H1 (cell line): ENCODE measurements at places on chromosomes 13 and 19. TPM values are rescaled to one million over a fixed set of nuclear protein-coding genes. Genes with fewer than 3 reads are reported as not detected.
A peak's percentile ranks its signal among the peaks of the same experiment; 100 is the strongest.

TEKTIP1 gene
- total RNA-seq, result 1.0 and 1.1 TPM in 2 replicates

GRCh38 chr13:66222926-66223325 is 1007.2 kb downstream of the PCDH9 start:
- H3K27me3 ChIP-seq, result peaks cover 74% of the 10 kb centered on the region
- H3K36me3 ChIP-seq, result no peaks in the 10 kb centered on the region
- no peak overlapping the region for H3K27ac ChIP-seq
- H3K4me1 ChIP-seq, result peaks cover 2% of the 10 kb centered on the region; the same call in 1 of the 2 replicates
- DNase-seq, result no peak

GRCh38 chr13:32737111-32737571 is 150.9 kb downstream of the PDS5B start:
- H3K27ac ChIP-seq, result no peak overlapping the region
- DNase-seq, result no peak
- no peaks in the 10 kb centered on the region for H3K36me3 ChIP-seq
- no peaks in the 10 kb centered on the region for H3K4me1 ChIP-seq

DNA sequence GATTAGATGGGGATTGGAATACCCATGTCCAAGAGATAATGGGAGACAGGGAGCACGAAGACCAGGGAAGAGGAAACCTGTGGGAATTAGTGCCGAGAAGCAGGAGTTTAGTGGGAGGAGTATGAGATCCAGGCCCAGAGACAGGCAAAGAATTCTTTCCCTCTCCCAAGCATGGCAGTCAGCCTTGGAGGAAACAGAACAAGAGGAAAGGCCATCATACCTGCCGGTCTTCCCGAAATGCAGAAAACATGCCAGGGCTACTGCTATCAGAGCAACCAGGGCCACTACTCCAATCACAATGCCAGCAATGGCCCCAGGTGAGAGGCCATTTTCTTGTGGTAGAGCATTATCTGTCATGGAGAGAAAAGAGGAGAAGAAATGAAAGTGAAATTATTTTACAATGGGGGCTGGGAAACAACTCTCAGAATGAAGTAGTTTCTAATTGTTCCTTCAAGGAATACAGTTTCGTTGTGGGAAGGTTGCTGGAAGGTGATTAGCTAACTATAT is 16.1 kb downstream of the CEACAM1 start:
- DNase-seq, result peak; percentile 41
- no peaks in the 10 kb centered on the region; the same call in 1 of the 2 replicates for H3K27me3 ChIP-seq
- H3K36me3 ChIP-seq, result no peaks in the 10 kb centered on the region
- no peak overlapping the region for H3K27ac ChIP-seq
- no peak overlapping the region for H3K4me3 ChIP-seq

GRCh38 chr13:54511366-54511765 is 1482.8 kb downstream of the OLFM4 start:
- H3K27ac ChIP-seq, result no peak overlapping the region
- no peaks in the 10 kb centered on the region for H3K36me3 ChIP-seq
- H3K4me1 ChIP-seq, result no peaks in the 10 kb centered on the region
- no peak overlapping the region for H3K4me3 ChIP-seq

GRCh38 chr19:41853768-41854167 is 6.3 kb upstream of the RPS19 start:
- no peak for DNase-seq
- no peak overlapping the region for H3K27ac ChIP-seq
- H3K27me3 ChIP-seq, result no peaks in the 10 kb centered on the region
- no peaks in the 10 kb centered on the region; the same call in 1 of the 2 replicates for H3K4me1 ChIP-seq

DNA sequence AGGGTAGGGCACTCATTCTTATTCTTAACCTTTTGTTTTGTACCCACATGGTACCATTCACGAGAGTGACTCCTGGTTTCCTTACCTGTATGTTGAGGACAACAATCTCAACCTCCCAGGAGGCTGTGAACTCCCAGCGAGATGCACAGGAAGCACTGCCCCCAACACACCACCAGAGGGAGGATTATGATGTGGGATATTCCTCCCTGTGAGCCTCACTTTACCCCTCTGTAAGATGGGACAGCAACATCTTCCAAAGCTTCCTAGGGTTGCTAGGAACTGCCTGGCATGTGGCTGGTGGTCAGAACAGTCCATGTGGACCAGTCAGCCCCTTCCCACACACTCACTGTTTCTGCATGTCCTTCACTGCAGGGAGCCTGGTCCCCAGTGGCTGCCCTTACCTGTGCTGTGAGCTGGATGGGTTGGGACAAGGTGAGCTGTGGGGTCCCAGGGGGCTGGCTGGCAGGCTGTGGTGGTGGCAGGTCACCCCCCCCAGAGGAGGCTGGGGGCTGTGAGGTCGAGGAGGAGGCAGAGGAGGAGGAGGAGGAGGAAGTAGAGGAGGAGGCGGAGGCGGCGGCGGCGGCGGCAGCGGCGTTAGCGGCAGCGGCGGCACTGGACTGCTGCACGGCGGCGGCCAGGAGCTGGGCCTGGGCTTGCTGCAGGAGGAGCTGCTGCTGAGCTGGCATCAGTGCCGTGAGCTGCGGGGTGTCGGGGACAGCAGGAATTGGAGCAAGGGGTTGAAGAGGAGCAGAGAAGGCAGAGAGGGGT is 15.8 kb downstream of the POU2F2 start:
- no peak for DNase-seq
- no peak overlapping the region for H3K27ac ChIP-seq
- no peak overlapping the region for H3K4me3 ChIP-seq
- no peaks in the 10 kb centered on the region for H3K27me3 ChIP-seq

- H3K27me3 ChIP-seq, result no peaks in the 10 kb centered on the region
- H3K4me1 ChIP-seq, result no peaks in the 10 kb centered on the region
- H3K27ac ChIP-seq, result no peak overlapping the region
- H3K4me3 ChIP-seq, result no peak overlapping the region
- DNase-seq, result no peak
These were observed 77.3 kb upstream of the SIAH3 start for GRCh38 chr13:45928843-45929242.

GRCh38 chr13:41562541-41563178 is 105.3 kb downstream of the RGCC start:
- H3K4me3 ChIP-seq, result no peak overlapping the region
- H3K27me3 ChIP-seq, result no peaks in the 10 kb centered on the region
- H3K4me1 ChIP-seq, result peaks cover 2% of the 10 kb centered on the region; the same call in 1 of the 2 replicates
- no peak for DNase-seq
- H3K27ac ChIP-seq, result no peak overlapping the region

SIAH3 gene
- 0.08 and 0.15 TPM in 2 replicates for total RNA-seq

DNA sequence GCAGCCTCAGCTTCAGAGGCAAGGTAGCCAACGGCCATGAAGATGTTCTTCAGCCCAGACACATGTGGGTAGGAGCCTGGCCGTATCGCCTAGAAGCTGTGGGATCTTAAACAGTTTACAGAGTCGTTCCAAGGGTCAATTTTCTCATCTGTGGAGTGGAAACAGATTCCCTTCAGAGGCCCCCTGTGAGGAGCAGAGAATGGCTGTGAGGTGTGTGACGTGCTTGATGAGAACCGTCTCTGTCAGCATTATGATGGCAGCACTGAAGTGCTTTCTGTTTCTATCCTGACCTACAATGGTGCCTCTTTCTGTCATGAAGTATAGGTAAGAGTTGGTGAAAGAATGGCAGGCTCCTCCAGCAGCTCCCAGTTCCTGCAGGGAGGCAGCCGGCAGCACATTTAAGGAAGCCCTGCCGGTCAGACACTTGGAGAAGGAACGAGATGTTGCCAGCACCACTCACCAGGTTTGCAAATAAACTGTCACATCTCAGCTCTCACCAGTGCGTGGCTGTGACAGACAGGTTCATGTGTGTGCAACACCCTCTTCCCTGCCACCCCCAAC is 277.3 kb downstream of the FOXO1 start:
- no peaks in the 10 kb centered on the region for H3K36me3 ChIP-seq
- peaks cover 2% of the 10 kb centered on the region; the same call in 1 of the 2 replicates for H3K4me1 ChIP-seq
- no peak overlapping the region for H3K4me3 ChIP-seq

OR7A5 gene
- total RNA-seq, result not detected in 2 replicates

ATCAY gene
- 31.6 and 33.8 TPM in 2 replicates for total RNA-seq

DNA sequence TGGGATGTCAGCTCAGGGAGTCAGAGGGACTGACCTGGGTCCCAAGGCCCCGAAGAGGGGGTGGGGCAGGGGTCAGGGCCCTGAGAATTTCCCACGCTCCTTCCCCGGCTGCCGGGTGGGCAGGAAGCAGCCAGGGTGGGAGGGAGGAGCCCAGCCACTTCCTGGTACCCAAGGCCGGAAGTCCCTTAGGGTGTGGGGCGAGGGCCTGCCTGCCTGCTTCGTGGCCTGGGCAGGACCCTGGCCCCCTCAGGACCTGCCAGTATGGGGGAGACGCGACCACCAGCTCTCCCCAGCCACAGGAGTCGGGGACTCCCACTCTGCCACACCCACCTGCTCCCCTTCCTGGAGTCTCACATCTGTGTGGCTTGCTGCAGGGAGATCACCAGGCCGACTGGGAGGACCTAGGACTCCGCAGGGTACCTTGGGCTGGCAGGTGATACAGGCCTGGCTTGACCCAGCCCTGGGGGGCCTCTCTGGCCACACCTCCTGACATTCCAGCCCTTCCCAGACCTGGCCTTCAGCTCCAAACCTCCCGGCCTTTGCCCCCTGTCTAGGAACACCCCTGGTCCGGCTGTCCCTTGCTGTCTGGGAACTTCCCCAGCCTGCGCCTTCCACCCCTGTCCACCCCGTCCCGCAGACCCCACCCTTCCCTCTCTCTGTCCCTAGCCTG is 9.8 kb upstream of the CIRBP start:
- peaks cover 45% of the 10 kb centered on the region for H3K4me1 ChIP-seq
- peak overlapping the region; percentile 77 for H3K4me3 ChIP-seq
- H3K27ac ChIP-seq, result peak overlapping the region; percentile 34; the same call in 1 of the 2 replicates
